ENCODE measurements at places on chromosomes 5 and 9.

DNA sequence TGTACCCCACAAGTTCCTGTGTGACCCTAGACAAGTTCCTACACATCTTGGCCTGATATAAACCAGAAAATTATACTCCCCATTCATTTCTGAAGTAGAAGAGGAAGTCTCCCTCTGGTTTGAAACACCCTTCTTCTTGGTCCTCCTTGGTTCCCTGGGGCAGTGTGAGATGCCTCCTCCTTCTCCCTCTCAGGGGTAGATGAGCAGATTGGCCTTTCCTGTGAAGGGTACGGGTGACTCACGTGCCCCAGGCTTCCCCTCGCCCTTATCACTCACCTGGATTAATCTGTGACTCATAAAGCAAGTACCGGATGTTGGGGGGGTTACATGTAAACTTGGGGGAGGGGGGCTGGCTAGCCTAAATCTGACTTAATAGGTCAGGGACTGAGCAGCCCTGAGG, 11.1 kb upstream of the AQP3 start:
- peak; percentile 80 for DNase-seq

- no peak for DNase-seq
These were observed 181.3 kb upstream of the ELL2 start for GRCh38 chr5:96142786-96143434.

- peak; percentile 10 for DNase-seq
These were observed 27.1 kb downstream of the ASPN start for GRCh38 chr9:92455217-92455616.

GRCh38 chr5:163409384-163409783, 28.0 kb upstream of the CCNG1 start:
- no peak for DNase-seq

DNA sequence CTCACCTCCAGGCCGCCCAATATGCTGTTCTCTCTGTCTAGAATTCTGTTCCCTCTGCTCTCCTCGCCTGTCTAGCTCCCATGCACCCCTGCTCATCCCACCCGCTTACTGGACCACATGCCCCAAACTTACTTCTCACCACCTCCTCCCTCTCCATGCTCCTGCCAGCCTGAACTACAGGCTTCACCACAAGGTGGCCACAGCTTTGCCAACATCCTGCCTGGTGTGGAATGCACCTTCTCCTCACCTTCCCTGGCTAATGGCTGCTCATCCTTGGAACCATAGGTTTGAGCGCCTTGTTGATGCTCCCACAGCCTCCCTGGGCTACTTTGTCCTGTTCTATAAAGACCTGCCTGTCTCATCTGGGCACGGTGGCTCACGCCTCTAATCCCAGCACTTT, 9.6 kb downstream of the LAMC3 start:
- no peak for DNase-seq

DNA sequence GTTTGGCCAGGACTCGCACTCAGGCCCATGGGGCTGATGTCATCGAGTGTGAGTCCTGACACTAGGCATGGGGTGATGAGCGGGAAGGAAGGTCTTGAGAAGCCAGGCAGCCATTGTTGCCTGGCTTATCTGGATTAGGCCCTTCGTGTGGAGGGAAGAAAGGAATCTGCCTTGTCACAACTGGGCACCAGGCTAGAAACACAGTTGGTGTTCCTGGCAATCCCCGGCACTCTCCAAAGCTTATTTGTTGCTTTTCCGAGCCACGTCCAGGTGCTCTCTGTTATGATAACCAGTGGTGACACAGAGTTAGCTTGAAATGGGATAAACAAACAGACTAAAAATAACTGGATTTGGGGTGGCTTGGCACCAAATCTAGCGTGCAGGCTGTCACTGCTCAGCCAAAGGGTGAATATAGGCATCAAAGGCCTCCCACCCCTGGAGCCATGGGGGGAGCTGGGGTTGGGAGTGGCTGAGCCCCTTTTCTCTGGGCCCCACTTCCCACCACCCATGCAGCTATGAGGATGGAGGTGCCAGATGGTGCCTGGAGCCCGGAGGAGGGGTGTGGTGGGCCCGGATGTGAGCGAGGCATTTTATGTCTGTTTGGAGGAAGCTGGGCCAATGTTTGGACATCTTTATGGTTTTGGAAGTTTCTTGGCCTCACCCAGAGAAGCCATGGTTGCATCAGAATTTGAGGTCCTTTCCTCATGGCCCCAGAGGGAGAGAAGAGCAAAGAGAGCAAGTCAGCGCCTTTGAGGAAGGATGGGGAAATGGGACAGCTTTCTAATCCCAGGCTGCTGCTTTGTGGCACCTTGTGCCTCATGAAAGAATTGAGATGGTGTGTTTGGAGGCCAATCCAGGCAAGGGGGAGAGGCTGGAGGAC, 98.0 kb upstream of the PITX1 start:
- no peak for DNase-seq
